ENCODE measurements at places on chromosomes 12 and 14.

DNA sequence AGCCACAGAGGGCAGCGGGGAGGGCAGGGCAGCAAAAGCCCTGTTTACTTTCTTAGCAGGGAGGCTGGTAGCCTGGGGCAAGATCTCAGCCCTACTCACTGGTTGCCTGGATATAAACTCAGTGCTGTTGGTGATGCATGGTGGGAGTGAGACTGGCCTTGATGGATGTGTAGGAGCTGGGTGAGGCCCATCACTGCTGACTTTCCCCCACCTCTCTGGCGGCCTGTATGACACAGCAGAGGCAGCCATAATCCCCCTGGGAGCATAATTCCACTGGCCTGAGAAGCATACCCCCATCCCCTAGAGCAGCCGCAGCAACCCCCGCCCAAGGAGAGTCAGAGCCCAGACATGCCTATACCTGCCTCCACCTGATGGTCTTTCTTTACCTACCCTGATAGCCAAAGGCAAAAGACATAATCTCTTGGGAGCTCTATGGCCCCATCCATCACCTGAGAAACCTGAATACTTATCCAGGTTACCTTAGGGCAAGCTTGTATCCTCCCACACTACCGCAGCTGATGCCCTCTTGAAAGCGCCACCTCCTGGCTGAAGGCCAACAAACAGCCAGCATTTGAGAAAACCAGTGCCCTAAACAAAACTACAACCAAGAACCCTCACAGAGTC is 59.3 kb downstream of the DNAI7 start:
- DNase-seq = no peak

DNA sequence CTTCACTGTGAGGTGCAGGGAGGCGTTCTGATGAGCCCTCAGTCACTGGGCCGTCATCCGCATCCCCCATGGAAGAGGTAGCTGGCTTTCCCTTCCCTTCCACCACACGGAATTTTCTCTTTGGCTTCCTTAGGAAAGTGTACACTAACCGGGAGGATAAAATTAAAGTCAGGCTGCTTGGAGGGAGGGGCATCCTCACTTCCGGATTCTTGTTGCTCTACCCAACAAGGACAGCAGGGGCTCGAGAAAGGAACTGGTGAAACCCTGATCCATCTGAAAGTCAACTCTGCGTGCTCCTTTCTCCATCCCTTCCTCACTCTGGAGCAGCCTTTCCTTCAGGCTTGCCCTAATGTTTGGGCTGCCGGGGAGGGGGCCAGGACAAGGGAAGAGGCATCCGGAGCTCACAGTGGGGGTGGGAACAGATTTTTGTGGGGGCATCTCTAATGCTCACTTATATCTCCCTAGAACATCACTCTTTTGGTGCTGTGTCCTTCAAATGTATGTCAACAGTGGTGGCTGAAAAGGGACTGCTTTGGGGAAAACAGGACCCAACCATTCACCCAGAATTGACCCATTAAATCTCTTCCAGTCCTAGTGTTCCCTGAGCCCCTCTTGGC is 101.4 kb upstream of the FKBP4 start:
- no peak for DNase-seq

DNA sequence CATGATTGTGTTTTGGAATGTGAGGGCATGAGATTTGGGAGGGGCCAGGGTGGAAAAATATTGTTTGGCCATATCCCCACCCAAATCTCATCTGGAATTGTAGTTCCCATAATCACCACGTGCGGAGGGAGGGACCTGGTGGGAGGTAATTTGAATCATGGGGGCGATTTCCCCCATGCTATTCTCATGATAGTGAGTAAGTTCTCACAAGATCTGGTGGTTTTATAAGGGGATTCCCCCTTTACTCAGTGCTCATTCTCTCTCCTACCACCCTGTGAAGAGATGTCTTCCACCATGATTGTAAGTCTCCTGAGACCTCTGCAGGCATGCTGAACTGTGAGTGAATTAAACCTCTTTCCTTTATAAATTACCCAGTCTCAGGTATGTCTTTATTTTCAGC is 15.7 kb downstream of the OR10P1 start:
- DNase-seq = no peak

DNA sequence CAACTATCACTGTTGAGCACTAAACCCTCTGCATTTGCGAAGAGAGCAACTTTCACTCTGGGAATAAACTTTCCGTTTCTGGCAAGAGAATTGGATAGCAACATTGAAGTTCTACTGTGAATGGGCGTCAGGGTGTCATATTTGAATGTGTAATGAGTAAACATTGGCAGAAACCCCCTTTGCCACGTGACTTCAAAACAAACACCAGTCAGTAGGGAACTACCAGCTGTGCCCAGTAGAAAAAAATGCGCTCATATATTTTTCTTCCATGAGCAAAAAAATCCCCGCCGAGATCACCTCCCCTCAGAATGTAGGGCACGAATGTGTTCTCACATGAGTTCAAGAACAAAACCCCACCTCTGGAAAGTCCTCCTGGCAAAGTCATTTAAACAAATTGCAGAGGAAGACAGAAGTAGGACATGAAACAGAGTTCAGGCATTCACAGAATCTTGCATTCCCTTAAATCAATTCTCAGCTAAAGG is 80.6 kb downstream of the BTG1 start:
- DNase-seq = no peak

DNA sequence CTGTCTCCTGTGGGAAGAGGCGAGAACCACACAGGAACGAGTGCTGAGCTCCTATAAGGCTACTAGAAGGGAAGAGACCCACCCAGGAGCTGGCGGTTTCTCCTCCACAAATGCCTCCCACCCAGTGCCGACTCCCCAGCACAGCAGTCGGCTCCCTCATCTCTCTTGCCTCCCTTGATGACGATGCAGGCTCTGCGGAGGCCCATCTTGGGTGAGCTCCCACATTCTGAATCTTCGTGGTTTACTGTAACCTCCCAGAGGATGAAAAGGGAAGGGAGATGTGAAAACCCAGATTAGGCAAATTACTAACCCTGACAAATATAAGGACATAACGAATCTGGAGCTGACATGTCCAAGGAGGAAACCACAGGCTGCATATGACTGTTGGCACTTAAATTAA is 23.8 kb downstream of the GRIN2B start:
- DNase-seq = no peak

DNA sequence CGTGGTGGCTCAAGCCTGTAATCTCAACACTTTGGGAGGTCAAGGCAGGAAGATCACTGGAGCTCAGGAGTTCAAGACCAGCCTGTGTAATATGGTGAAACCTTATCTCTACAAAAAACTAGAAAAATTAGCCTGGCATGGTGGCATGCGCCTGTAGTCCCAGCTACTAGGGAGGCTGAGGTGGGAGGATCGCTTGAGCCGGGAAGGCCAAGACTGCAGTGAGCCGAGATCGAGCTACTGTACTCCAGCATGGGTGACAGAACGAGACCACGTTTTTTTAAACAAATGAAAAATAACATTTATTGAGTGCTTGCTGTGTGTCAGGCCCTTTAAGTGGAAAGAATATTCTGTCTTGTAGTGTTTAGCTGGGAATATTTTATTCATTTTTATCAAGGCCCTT is 26.6 kb upstream of the CLMN start:
- DNase-seq = no peak

- no peak for DNase-seq
Measured at GRCh38 chr12:102415515-102415914, 64.8 kb downstream of the IGF1 start.

- DNase-seq = no peak
Measured at GRCh38 chr14:42533476-42533875, 926.8 kb downstream of the LRFN5 start.

DNA sequence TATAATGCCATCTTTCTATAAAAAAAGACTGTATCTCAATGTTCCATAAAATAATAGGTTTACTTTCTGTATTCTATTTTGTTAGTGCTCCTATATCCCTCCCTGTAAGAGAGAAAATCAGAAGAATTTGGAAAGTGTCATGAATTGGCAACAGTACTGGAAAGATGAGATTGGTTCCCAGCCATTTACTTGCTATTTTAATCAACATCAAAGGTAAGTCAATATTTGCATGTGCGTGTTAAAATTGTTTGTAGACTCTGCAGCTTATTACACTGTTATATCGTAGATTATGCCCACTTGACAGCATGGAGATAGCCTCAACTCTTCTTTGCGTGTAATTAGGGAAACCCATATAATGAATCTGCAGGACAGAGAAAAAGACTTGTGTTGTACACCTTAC is 34.0 kb downstream of the KCNMB4 start:
- DNase-seq = no peak

- no peak for DNase-seq
Measured at GRCh38 chr14:53174918-53175317, 21.8 kb upstream of the DDHD1 start.

DNA sequence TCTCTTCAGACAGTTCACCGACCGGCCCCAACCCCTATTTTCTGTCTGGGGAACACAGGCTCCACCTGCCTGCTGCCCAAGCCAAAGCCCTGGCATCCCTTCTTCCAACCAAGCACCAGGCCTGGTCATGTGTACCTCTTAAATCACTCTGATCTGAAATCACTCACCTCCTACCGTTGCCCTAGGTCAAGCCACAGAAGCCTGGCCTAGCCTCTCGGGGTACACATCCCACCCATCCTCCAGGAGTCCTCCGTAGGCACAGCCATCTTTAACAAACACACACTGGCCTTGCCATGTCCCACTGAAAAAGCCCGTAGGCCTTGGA is 81.8 kb downstream of the IRF2BPL start:
- DNase-seq = no peak

DNA sequence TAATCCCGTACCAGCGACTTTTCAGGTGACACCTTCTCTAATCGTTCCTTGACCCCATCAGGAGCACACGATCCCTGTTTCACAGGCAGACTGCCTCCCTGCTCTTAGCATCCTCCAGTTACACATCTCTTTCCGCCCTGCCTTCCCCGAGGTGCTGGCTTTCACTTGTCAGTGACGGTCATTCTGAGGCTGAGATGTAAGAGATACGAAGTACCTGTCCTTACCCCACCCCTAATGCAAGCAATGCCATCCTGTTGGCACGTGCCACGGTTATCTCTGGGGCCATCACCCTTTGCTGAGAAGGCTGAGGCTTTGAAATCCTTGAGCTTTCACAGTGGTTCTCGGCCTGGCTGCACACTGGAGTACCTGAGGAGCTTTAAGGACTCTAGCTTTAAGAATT is 24.4 kb downstream of the B4GALNT3 start:
- no peak for DNase-seq

- DNase-seq = no peak
Measured at GRCh38 chr12:4012977-4013968, 140.1 kb upstream of the PARP11 start.
